ENCODE measurements at places on chromosomes 3 and 15. TPM values are rescaled to one million over a fixed set of nuclear protein-coding genes. Genes with fewer than 3 reads are reported as not detected.

AMOTL2 gene
- polyA plus RNA-seq: 185 TPM

SMARCC1 gene
- 16.2 TPM for polyA plus RNA-seq

GOLGA8J gene
- polyA plus RNA-seq: not detected

NEK10 gene
- 1.0 TPM for polyA plus RNA-seq

CSTA gene
- not detected for polyA plus RNA-seq

BCL2A1 gene
- 0.16 TPM for polyA plus RNA-seq

SLC24A5 gene
- polyA plus RNA-seq: not detected
